Cerebellar nuclear complex (tissue), 1 donor: ENCODE measurements at places on chromosomes 6 and 20.

DNA sequence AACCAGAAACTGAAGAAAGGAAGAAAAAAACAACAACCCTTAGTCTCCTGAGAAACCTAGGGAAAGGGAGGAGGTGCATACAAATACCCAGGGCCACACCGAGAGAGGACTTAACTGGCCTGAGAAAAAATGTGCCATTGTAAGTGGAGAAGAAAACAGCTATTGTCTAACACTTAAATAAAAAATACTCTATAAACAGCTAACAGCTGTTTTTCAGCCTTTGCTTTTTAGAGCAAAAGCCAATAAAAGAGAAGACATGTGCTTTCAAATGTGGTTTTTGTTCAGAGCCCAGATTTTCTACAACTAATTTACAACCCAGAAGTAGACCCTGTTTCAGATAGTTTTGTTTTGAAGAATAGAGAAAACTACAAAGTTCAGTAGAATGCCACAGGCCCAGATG, 56.0 kb upstream of the SLC22A16 start:
- no peak for DNase-seq

GRCh38 chr6:40735121-40735520, 148.0 kb upstream of the LRFN2 start:
- DNase-seq: no peak

DNA sequence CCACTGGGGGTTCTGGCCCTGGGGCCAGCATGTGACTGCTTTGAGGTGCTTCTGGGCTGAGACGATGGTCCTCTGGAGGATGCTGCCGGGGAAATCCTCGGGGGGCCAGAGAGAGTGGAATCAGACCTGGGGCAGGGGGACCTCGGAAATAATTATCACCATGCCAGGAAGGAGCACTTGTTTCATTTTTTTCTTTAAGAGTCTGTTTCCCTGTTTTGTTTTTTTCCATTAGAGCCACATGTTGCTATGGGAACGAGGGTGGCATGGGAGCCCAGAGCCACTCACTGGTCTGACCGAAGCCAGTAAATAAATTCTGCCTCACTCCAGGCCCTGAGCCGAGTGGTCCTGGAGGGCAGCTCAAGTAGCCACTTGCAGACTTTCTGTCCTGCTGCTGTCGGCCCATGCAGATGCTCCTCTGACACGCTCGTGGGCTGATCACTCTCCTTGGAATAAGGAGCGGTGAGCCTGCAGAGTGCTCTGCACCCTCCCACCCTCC, 365.1 kb downstream of the ZFAND3 start:
- no peak for DNase-seq

DNA sequence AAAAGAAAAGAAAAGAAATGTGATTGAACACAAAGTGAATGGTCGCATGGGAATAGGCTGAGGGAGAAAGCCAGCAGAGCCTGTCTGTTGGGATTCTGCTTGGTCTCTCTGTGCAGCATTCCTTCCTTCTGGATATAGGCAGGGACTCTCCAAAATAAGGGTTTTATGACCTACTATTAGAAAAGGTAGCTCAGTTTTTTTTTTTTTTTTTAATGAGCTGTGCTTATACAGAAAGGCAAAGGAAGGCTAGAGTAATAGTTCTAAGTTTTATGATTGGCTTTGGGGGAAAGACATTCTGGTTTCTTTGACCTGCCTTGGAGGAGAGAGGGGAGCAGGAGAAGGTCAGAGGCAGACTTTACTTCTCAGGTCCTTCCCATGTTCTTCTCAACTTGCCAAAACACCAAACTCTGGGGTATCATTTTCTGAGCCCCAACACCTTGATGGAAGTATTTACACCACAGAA, 18.8 kb upstream of the IER3 start:
- no peak for DNase-seq

- no peak for DNase-seq
These were observed 15.8 kb upstream of the LRRN4 start for GRCh38 chr20:6069669-6070068.

- DNase-seq: no peak
These were observed 97.7 kb downstream of the KCNB1 start for GRCh38 chr20:49384437-49385434.
